Hepatocyte (in vitro differentiated cells): ENCODE measurements at places on chromosomes 6 and 20. TPM values are rescaled to one million over a fixed set of nuclear protein-coding genes. Genes with fewer than 3 reads are reported as not detected.

The SLC26A8 gene
- 0.18 TPM in 1 of 2 replicates, not detected in the other for polyA plus RNA-seq

GRCh38 chr6:141906569-141907080 lies 226.1 kb upstream of the GJE1 start:
- no peaks in the 10 kb centered on the region for H3K36me3 ChIP-seq
- no peak for DNase-seq
- H3K27ac ChIP-seq: no peak overlapping the region

DNA sequence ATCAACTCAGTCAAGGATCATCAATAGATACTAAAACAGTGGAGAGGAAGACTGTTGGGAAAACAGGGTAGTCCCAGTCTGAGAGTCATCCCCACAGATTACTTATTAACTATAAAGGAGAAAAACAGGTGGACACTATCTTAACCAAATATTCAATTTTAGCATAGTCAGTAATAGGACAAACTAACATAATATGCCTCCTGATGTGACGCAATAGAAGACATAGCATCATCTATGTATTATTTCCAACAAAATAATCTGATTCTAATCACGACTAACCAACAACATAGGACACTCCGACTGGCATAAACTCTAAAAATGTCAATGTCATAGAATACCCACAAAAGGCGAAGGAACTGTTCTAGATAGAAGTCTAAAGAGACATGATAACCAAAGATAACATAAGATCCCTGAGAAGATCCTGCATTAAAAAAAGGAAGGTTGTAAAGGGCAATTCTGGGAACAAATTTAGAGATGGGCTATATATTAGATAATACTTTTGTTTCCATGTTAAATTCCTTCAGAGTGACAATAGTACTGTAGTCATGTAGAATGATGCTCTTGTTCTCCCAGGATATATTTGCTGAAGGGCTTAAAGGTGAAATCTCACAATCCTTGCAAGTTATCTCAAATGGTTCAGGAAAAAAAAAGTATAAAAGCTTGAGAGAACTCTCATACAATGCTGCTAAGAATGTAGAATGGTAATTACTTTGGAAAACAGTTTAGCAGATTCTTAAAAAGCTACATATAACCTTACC lies 28.9 kb downstream of the ILRUN start:
- no peaks in the 10 kb centered on the region for H3K27me3 ChIP-seq
- DNase-seq: no peak
- no peak overlapping the region for H3K4me3 ChIP-seq

DNA sequence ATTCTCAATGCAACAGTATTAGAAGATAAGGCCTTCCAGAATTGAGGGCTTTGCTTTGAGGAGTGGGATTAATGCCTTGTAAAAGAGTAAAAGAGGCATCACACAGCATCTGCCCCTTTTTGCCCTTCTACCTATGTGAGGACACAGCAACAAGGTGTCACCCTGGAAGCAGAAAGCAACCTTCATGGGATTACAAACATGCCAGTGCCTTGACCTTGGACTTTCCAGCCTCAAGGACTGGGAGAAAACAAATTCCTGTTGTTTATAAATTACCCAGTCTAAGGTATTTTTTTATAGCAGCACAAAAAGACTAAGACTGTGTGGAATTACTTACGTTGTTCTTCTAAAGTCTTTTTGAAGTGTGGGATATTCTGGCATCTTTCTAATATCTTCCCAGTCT lies 150.0 kb upstream of the SLC22A16 start:
- H3K36me3 ChIP-seq: no peaks in the 10 kb centered on the region
- H3K27ac ChIP-seq: no peak overlapping the region
- H3K4me1 ChIP-seq: no peaks in the 10 kb centered on the region
- H3K4me3 ChIP-seq: no peak overlapping the region

The DDX39B gene
- polyA plus RNA-seq: 210 and 238 TPM in 2 replicates

GRCh38 chr20:45407783-45408645 lies at the start of gene DBNDD2:
Gene DBNDD2, plus strand, starts transcription at chr20:45408289. Its CDS starts 179 bp downstream, at chr20:45408468.
- no peak for DNase-seq
- H3K4me3 ChIP-seq: peak within 1 kb of the TSS; percentile 94
- peaks cover 16% of the 10 kb centered on the region for H3K27me3 ChIP-seq
- no peaks in the 10 kb centered on the region for H3K36me3 ChIP-seq

DNA sequence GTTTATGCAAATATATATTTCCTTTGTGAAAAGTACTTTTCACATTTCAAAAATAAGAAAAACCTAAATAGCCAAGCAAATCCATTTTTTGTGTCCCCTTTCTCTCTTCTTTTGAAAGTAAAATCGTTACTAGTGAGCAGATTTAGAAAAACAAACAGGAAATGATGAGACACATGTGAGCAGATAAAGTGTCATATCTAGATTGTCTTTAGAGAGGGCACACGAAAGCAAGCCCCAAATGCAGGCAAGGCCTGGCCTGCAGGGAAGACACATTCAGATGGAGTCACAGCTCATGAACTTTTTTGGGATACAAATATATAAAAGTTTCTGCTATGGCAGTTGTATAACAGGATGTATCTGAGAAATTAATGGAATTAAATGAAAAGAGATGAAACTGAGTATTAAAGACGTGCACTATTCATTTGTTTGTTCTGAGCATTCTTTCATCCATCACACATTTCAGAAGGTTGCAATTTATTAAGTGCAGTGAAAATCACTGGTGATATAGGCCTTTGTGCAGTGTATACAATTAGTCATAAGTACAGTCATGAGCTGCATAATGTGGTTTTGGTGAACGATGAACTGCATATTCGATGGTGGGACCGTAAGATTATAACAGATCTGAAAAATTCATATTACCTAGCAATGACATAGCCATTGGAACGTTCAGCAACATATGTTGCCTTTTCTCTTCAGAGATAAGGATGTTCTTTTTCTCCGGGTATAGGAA lies 101.4 kb downstream of the PACRG start:
- H3K4me1 ChIP-seq: no peaks in the 10 kb centered on the region
- no peak for DNase-seq
- H3K36me3 ChIP-seq: no peaks in the 10 kb centered on the region
- no peaks in the 10 kb centered on the region for H3K27me3 ChIP-seq
- H3K4me3 ChIP-seq: no peak overlapping the region
- H3K27ac ChIP-seq: no peak overlapping the region

DNA sequence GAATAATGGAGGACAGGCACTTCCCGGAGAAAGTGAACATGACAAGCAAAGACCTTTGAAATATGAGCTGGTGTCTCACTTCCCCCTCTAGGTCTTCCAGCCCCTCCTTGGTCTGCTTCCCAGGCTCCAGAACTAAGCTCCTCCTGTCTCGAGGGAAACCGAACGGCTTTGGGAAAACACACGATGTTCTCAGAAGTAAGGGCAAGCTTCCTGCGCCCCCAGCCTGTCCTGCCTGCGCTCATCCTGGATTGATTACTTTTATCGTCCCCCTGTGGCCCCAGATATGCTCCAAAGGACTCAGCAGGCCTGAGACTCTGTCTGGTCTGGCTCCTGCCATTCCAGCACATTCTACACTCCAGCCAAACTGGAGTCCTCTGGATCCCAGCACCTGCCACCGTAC lies 83.4 kb downstream of the ZNF217 start:
- H3K27ac ChIP-seq: no peak overlapping the region
- H3K36me3 ChIP-seq: no peaks in the 10 kb centered on the region
- peaks cover 3% of the 10 kb centered on the region for H3K4me1 ChIP-seq
- H3K27me3 ChIP-seq: no peaks in the 10 kb centered on the region
- H3K4me3 ChIP-seq: no peak overlapping the region
- no peak for DNase-seq

- peak overlapping the region; percentile 96 for H3K27ac ChIP-seq
- no peaks in the 10 kb centered on the region for H3K36me3 ChIP-seq
- no peak overlapping the region for H3K4me3 ChIP-seq
- peaks cover 38% of the 10 kb centered on the region for H3K4me1 ChIP-seq
Observed at GRCh38 chr6:85404564-85405174, 45.2 kb upstream of the NT5E start.

DNA sequence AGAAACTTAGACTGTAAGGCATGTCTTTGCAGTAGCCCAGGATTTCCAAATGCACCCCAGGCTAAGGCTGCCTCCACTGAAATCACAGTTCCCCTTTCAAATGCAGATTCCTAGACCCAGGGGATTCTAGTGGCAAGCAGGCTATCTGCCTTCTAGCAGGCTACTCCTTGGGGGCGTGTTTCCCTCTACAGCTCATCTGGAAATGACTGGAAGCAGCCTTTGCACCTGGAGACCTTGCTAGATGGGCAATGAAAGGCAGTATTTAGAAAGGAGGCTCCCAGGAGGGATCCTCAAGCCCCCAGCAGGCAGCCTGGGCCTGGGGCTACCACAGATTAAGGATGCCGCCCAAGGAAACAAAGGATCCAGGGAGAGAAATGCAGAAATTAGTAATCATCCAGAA lies 26.0 kb upstream of the SYNDIG1 start:
- no peak for DNase-seq
- peaks cover 8% of the 10 kb centered on the region for H3K4me1 ChIP-seq
- no peak overlapping the region for H3K27ac ChIP-seq
- no peak overlapping the region for H3K4me3 ChIP-seq
- no peaks in the 10 kb centered on the region for H3K27me3 ChIP-seq

DNA sequence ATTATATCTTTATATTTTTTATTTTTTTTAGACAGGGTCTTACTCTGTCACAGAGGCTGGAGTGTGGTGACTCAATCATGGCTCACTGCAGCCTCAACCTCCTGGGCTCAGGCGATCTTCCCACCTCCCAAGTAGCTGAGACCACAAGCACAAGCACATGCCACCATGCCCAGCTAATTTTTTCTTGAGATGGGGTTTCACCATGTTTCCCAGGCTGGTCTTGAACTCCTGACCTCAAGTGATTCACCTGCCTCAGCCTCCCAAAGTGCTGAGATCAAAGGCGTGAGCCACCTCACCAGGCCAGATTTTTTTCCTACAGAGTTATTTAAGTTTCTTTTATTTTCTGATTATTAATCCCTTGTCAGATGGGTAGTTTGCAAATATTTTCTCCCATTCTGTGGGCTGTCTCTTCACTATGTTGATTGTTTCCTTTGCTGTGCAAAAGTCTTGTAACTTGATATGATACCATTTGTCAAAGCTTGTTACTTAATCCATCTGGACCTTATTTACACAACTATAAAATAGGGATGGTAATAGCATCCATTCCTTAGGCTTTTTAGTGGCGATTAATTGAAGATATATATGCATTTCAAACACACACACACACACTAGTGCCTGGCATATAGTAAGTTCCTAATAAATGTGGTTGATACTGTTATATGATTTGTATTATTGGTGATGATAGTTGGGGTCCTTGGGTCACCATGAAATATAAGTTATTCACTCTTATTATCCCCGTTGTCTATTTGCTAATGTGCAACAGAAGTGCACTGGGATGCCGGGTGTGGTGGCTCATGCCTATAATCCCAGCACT lies 187.1 kb downstream of the BCAS1 start:
- H3K27me3 ChIP-seq: no peaks in the 10 kb centered on the region
- no peak overlapping the region for H3K4me3 ChIP-seq
- no peak for DNase-seq
- no peak overlapping the region for H3K27ac ChIP-seq

DNA sequence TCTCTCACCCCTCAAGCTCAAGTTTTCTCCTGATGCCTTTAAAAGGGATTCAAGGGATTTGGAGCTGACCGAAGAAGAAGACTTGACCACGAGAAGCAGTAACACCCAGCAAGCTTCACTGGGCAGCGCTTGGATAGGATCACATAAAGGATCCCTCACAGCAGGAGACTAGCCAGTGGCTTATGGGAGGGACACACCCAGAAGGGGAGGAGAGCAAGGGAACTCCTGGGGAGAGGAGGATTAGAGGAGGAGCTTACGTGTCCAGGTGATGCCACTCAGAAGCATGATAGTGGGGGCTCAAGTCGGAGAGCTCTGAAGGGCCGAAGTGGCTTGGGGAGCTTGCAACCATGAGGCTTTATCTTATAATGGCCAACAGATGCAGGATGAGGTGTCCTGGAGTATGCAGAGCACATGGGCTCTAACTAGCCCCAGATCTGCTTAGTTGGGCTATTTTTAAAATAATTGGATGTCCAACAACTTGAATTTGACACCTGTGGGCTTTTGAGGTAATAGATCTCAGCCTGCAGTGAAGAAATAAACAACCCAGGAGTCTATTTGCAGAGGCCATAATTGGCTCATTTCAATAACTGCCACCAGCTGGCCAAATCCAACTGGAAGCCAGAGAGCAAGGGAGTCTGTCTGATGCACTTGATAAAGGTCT lies 137.9 kb upstream of the EXOC2 start:
- no peaks in the 10 kb centered on the region for H3K27me3 ChIP-seq
- no peak for DNase-seq
- no peak overlapping the region for H3K4me3 ChIP-seq
- H3K36me3 ChIP-seq: no peaks in the 10 kb centered on the region
- no peak overlapping the region for H3K27ac ChIP-seq

DNA sequence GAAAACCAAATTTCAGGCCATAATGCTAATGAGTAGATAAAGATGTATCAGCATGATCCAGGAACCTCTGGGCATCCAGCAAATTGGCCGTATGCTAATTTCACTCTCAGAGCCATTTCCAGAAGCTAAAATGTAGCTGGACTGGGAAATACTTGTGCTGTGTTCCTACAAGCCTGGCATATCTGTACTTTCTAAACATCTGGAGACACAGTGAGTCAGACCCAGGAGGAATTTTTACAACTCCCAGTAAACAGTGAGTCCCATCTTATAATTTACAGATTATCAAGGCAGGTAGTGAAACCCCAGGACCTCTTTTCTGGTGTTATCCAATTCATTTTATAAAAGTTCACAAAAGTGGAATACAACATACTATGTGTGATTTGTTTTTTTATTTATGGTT lies 683.0 kb upstream of the ADGRB3 start:
- no peak overlapping the region for H3K27ac ChIP-seq
- no peaks in the 10 kb centered on the region for H3K27me3 ChIP-seq
- no peak overlapping the region for H3K4me3 ChIP-seq
- H3K4me1 ChIP-seq: no peaks in the 10 kb centered on the region
- peak; percentile 4 for DNase-seq

GRCh38 chr20:25136643-25137559 lies 55.0 kb upstream of the VSX1 start:
- H3K27me3 ChIP-seq: no peaks in the 10 kb centered on the region
- no peak overlapping the region for H3K4me3 ChIP-seq
- H3K27ac ChIP-seq: no peak overlapping the region
- H3K36me3 ChIP-seq: no peaks in the 10 kb centered on the region
- H3K4me1 ChIP-seq: no peaks in the 10 kb centered on the region

The REM1 gene
- polyA plus RNA-seq: 1.1 TPM in 1 of 2 replicates, not detected in the other
